ENCODE measurements at places on chromosomes 3 and 15.

DNA sequence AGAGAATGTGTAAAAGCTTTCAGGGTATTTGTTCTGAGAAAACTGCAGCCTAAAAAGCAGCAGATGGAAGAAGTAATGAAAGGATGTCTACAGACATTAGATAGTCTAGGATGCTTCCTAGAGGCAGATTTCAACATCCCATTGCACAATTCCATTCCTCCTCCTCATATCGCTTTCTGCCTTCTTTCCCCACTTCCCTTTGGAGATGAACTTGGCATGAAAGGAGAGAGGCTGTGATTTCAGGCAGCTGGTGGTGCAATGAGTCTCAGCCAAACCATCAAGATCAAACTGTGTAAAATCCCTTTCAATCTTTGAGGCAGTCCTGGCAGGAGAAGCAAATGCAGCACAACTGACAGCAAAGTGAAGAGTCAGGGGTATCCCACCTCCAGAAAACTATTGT, 438.7 kb upstream of the KCNMB2 start:
- no peak for DNase-seq

DNA sequence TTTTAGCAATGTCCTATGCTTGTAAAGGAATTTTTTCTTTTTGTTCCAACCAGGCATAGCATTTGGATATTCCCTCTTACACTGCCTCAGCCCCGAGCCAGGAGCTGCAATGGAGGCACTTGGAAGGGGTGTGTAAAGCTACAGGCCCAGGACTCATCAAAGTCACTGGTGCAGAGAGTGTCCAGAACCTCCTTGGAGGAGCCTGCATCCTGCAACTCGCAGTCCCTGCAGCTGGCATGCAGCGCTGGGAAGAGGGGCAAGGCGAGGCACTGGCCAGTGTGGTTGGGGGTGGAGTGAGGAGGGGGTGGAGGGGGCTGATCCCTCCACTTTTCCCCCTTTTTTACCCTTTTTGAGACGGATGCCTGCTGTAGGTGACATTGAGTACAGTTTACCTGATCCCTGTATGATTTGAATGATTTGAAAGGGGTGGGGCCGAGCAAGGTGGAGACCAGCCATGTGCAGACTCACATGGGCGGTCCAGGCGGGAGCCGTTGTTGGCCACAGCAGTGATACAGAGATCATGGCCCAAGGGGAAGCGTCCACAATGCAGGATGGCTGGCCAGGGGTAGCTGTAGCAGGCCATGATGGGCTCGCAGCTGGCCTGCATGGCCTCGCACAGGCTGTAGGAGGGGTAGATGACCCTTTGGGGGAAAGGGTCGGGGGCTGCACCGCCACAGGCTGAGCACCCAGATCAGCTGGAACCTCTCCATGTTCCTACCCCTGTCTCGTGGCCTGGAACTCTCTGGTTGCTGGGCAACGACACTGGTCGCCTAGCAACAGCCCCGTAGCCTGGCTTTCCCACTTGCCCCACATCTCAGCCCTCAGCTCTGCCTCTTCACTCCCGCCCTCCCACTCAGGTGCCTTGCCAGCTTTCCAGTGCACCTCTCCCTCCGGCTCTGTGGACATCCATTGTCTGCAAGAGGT, 7.9 kb downstream of the P4HTM start:
- no peak for DNase-seq

DNA sequence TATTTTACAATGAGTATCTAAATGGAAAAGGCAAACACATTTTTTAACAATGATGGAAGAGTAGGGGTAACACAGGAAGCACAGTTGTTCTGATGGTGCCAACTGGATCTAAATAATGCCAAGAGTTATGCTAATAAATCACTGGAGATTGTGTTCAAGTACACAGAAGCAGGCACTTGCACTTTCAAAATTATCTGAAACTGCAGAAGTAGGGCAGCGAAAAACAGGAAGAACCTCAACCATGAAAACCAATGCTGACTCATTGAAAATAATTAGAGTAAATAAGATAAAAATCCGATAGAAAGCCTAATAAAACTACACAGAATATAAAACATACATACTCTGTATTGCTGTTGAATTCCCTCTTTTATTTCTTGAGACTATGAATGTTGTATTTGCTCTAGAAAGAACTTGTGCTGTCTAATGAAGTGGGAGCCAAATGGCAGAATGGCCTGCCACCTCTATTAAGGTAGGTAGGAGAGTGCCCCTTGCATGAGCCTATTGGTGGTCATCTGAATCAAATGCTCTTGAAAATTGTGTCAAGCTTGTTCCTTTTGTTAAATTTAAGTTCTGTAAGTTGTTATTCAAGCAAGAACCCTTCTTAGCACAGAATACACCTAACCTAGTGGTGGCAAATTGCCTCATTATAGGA, 93.7 kb downstream of the ABI3BP start:
- no peak for DNase-seq

GRCh38 chr15:66046326-66046725, 177.0 kb downstream of the RAB11A start:
- DNase-seq, result no peak

GRCh38 chr3:72244396-72244795, 459.4 kb upstream of the PROK2 start:
- DNase-seq, result no peak

- DNase-seq, result no peak
Observed at GRCh38 chr15:99212406-99212805, 37.0 kb downstream of the TTC23 start.

DNA sequence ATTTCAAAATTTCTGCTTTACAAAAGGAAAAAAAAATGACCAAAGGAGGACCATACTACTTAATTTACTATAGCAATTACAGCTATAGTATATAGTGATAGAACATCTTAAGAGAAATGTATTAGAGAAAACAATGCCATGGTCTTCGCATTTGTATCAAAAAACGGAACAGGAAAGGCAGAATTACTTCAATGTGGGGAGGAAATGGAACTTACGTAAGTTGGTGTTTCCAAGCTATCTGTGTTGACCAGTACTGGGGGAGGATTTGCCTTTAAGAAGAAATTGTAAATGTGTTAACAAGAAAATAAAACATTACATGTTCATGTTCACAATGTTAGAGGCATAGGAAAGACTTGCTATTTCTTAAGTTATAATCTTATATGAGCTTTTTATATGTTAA, 119.9 kb upstream of the MELTF start:
- DNase-seq, result no peak

GRCh38 chr15:99564221-99565048, 1.3 kb upstream of the MEF2A start:
- no peak for DNase-seq

DNA sequence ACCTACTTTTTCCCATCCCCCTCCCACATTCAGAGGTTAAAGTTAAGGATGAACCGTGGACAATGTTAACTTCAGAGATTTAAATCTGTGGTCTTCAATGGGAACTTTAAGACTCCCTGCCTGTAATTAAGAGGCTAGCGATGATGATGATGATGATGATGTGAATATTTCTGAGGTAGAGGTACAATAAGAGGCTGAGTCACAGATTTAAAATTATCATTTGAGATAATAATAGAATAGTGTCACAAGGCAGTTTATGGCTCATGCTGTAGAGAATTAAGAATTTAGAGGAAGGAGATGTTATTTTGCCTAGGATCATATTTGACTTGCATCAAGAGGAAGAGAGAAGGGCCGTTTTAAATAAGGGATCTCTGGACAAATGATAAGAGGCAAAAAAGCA, 146.2 kb downstream of the BBX start:
- DNase-seq, result no peak

GRCh38 chr3:42665050-42665878, 11.8 kb downstream of the ZBTB47 start:
- no peak for DNase-seq

GRCh38 chr3:126194713-126195305, 14.4 kb upstream of the ALDH1L1 start:
- no peak for DNase-seq

- no peak for DNase-seq
Observed at GRCh38 chr3:65912647-65913046, 126.1 kb downstream of the MAGI1 start.

DNA sequence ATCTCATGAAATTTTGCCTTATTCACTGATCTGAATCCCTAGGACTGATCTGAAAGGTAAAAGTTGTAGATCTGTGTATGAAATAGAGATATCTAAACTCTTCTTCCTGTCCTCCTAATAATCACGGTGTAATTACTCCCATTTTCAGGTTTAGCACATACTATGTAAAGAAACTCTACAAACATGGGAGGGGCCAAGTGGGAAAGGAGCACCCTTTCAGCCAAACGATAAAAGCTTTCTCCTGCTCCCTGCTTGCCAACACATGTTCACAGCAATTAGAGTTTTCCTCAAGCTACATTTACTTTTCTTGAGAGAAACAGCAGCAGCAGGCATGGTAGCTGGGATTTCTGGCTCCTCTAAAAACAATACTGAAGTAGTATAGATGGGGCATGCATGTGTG, 71.6 kb downstream of the CHAC1 start:
- no peak for DNase-seq

DNA sequence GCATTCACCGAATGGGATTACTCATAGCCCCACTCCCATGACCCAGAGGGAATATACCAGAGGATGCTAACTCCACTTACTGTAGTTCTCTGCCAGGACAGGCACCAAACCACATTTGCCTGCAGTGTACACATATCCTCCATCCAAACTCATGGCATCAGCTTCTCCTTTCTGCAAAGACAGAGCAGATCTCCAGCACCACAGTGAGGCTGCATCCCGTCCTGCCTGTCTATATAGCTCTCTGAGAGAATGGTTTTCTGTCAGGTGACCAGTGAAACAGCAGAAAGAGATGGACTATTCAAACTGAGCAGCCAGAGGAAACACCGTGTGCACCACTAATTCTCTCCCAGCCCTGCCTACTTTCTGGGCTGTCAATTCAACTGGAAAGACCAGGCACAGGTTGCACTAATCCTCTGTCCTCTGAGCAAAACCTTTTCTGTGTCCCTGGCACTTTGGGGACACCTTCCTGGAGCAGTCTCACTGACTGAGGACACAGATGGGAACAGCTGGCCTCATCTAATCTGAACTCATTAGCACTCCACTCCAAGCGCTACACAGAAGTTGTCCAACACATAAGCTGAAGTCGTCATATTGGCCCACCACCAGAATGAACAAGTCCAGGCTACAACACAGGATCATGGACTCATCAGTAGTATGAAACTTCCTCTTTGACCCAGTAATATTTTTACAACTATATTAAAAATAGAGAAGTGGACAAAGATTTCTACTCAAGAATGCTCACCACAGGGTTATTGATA, 17.3 kb downstream of the LTF start:
- DNase-seq, result no peak

- no peak for DNase-seq
Observed at GRCh38 chr3:8734137-8734878, 706 bp downstream of the CAV3 start.

GRCh38 chr3:99473321-99473751, 165.1 kb upstream of the COL8A1 start:
- DNase-seq, result no peak

GRCh38 chr3:134658555-134658954, 7.7 kb upstream of the KY start:
- DNase-seq, result no peak

GRCh38 chr15:77706482-77707244, 74.0 kb upstream of the LINGO1 start:
- DNase-seq, result no peak

GRCh38 chr15:96274698-96275097, 55.8 kb upstream of the NR2F2 start:
- no peak for DNase-seq

DNA sequence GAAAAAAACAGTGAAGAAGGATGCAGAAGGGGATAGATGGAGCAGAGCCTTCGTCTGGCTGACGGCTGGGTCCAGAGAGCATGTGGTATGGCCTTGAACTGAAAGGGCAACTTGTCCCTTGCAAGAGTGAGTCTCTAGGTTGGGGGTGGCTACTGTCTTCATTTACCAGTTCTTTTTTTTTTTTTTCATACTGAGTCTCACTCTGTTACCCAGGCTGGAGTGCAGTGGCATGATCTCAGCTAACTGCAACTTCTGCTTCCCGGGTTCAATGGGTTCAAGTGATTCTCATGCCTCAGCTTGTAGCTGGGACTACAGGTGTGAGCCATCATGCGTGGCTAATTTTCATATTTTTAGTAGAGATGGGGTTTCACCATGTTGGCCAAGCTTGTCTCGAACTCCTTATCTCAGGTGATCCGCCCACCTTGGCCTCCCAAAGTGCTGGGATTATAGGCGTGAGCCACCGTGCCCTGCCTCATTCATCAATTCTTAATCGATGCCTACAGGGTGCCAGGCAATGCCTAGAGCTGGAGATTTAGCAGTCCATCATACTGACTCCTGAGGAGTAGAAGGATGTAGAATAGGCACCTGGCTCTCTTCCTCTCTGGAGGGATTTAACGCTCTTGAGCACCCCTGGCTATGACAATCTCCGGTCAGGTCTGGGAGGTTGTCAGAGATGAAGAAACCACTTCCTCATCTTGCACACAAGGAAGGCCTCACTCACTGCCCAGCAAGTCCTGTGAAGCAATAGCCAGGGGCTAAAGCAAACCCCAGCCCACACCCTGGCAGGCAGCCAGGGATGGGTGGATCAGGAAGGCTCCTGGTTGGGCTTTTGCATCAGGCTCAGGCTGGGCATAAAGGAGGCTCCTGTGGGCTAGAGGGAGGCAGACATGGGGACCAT, at the start of gene CAMP:
Gene CAMP (plus strand): TSS at position 880 of the 898 bp plus-strand sequence. CDS start 17 bp downstream, at position 897.
- no peak for DNase-seq

DNA sequence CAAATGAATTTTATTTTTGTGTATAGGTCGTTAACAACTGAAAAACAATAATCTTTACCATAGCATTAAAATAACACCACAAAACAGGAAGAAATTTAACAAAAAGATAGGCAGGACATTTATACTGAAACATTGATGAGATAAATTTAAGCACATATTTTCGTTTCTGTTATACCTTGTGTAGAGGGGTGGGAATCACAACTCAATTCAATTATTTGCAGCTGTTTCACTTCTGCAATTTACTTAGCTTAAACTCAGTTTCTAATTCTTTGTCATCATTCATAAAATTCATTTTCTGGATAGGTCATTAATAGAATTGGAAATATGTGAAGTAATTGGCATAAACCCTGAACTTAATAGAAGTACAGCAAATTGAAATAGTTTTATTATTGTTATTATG, 42.3 kb downstream of the TP63 start:
- no peak for DNase-seq

- no peak for DNase-seq
Observed at GRCh38 chr3:158642474-158643210, 1.7 kb upstream of the GFM1 start.

GRCh38 chr3:87359826-87360225, 83.4 kb upstream of the POU1F1 start:
- DNase-seq, result no peak

DNA sequence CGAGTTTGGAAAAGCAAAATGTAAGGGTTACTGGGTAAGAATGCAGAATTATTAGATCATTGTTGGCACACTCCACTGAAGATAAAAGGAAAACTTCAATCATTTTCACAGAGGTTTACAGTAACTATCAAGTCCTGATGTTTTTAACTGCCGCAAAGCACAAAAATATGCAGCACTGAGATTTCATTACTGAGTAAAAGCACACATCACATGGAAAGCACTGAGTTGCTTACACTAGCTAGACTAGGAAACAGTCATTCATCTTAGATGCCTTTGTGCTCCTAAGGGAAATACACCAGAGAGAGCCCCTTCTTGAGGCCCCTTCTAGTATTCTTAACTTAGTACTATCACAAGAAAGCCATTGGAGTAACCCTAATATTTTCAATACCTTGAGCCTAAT, 11.8 kb upstream of the P2RY1 start:
- no peak for DNase-seq
